ENCODE measurements at places on chromosomes 1 and 21.

DNA sequence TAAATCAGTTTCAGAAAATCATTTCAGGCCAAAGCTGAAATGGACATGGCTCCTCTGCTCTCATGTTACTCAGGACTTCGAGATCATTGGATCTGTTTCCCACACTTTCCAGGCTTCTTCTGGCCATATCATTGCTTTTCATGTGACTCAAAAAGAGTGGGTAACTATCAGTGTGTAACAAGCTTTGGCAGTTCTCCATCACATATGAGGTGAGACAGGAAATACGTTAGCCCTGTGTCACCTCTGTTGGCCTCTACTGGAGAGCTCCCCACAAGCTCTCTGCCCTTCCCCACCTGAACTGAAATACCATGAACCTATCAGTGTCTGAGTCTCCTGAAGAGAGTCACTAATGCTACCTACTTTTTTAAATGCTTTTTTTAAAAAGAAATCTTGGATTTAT lies 128.2 kb downstream of the LBR start:
- no peak for DNase-seq

DNA sequence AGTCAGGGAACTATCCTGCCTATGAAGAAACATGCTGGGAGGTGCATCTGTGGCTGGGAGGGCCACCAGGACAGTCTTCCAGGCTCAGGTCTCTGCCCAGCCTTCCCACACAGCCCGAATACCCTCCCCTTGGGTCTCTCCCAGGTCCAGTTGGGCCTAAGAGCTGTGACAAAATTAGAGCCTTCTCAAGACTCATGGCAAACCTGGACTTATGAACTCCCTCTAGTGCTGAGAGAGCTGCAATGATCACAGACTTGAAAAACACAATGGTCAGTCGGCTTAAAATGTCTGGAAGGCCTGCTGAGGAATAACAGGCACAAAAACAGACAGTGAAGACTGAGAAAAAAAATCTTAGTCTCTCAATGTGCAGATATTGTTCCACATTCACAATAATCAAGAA lies 325.1 kb downstream of the BRINP2 start:
- no peak for DNase-seq

DNA sequence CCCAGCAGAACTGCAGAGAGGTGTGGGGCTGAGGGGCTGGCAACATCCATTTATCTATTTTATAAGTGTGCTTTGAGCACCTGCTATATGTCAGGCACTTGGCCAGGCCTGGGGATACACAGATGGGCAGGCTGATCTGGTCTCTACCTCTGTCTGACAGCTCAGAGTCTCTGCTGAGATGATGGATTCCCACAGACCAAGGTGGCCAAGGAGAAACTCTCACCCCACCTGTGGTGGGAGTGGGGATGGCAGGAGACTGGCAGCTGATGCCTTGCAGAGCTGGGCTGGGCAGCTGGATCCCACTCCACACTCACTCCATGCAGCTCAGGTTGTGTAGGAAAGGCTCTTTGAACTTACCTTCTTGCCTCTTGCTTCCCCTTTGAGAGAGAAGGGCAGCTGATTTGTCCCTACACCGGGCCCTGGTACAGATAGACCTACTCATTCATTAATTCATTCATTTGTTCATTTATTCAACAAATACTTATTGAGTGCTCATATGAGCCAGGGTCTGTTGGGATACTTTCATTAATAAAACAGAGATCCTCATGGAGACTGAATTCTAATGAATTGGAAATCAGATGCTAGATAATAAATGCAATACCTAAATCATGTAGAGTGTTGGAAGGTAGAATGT lies 9.0 kb downstream of the ADORA1 start:
- no peak for DNase-seq

DNA sequence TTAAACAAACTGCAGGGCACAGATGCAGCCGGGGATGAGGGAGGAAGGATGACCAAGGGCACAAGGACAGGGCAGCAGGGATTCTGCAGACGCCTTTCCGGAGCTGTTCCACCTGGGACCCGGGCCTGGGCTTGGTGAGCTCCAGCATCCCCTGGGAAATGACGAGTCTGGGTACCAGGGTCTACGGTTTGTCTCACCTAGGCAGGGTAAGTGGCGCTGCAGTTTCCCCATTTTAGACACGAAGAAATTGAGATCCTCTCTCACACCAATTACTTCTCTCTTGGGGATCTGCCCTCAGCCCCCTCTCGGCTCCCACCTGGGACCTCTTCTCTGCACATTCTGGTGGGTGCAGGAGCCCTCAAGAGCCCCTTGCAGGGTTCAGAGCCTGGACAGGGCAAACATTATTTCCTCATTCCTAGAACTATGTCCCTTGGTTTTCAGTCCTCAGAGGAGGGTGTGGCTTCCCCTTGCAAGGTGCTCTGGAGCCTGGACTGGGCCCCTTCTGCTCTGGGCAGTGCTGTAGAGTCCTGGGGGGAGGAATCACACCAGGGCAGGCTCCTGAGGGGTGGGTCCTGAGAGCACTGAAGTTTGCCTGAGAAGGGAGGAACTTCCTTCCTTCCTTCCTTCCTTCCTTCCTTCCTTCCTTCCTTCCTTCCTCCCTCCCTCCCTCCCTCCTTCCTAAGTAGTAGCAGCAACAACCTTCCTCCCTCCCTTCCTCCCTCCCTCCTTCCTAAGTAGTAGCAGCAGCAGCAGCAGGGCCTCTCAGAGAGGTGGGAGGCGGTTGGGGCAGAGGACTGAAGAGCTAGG lies 16.0 kb downstream of the RAP1GAP start:
- no peak for DNase-seq

DNA sequence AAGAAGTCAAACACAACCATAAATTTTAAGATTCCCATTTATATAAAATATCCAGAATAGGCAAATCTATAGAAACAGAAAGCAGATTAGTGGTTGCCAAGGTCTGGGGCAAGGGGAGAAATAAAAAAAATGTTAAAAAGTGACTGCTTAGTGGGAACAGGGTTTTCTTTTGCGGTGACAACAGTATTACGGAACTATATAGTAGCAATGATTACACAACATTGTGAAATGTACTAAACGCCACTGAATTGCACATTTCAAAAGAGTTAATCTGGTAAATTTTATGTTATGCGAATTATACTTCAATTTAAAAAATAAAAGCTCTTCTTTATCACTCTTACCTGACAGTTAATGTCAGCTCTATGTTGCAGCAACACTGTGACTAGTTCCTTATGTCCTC lies 105.2 kb downstream of the ACBD6 start:
- DNase-seq: no peak

DNA sequence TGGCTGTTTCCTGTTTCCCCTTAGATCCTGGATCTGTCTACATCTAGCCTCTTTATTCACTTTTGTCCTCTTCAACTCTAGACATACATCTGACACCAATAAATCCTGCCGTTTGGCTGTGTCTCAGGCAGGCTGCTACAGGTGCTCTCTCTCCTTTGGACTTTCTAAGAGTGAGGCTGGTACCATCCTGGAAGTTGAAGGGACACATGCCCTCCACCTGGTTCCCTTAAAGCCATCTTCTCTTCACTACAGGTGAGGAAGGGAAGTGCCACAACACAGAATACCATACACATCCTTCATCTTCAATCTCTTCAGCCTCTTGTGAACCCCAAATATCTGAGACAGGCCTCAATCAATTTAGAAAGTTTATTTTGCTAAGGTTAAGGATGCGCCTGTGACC lies 137.9 kb downstream of the BACH1 start:
- DNase-seq: no peak

GRCh38 chr1:1599935-1600860 lies at the start of gene FNDC10:
Gene FNDC10 (minus strand): TSS chr1:1600135. CDS start chr1:1600015, 120 bp downstream.
- DNase-seq: no peak

DNA sequence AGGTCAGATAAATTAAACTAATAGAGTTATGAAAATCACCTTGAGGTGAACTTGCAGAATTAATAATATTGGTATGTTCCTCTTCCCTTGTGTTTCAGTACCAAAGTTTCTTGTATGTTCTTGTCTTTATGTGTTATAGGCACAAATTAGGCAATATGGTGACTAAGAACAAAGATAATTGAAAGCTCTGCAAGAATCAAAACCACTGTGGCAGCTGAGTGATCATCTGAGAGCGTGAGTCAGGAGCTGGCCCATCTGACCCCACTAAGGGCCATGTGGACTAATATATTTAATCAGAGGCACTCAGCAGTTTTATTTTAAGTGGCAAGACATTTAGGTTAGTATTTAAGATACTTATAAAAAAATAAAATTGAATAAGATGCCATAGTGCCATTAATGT lies 12.8 kb upstream of the CASQ2 start:
- DNase-seq: no peak

GRCh38 chr1:180270530-180271271 lies 40.6 kb downstream of the LHX4 start:
- no peak for DNase-seq

DNA sequence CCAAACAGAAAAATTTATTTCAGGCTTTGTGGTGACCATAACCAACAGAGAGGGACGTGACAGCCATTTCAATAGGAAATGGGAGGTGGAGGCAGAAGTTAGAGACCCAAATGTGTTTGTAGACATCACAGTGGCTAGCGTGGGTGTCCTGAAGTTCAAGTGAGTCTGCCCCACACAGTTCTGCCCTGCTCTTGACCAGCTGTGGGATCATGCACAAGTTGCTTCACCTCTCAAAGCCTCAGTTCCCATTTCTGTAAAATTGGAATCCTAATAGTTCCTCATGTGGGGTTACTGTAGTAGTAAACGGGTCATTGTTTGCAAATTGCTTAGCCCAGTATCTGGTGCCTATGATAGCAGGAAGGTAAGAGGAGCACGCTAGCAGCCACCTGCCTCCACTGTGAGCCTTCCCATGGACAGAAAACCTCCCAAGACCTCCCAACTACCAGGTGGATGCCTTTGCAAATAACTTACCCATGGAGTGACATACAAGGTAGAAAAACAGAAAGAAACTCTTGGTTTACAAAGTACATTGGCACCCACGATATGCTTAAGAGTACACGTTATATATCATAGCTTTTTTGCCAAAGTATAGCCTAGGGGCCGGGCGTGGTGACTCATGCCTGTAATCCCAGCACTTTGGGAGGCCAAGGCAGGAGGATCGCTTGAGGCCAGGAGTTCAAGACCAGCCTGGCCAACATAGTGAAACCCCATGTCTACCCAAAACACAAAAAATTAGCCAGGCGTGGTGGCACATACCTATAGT lies 29.1 kb downstream of the FHAD1 start:
- no peak for DNase-seq

GRCh38 chr21:46562964-46563607 lies 41.8 kb downstream of the S100B start:
- DNase-seq: no peak

DNA sequence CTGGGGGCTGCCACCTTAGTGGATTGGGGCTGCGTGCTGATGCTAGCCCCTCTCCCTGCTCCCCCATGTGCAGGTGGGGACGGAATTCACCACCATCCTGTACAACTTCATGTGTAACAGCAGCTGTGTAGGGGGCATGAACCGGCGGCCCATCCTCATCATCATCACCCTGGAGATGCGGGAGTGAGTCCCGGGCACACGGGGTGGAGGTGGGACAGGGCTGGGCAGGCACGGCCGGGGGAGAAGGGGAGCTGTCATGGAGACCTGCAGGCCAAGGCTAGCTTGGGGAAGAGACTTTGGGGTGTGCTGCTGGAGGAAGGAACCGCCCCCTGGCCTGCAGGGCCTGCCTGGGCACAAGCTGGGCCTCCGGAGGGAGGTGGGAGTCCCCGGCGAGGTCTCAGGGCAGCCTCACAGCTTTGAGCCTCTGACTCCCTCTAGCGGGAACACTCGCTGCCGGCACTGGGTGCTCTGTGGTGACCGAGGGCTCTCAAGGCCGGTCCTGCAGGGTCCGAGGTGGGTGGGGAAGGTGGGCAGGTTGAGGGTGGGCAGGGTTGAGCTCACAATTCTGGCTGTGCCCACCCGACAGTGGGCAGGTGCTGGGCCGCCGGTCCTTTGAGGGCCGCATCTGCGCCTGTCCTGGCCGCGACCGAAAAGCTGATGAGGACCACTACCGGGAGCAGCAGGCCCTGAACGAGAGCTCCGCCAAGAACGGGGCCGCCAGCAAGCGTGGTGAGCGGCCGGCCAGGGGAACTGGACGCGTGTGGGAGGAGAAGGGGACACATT lies 25.0 kb upstream of the CCDC27 start:
- no peak for DNase-seq

DNA sequence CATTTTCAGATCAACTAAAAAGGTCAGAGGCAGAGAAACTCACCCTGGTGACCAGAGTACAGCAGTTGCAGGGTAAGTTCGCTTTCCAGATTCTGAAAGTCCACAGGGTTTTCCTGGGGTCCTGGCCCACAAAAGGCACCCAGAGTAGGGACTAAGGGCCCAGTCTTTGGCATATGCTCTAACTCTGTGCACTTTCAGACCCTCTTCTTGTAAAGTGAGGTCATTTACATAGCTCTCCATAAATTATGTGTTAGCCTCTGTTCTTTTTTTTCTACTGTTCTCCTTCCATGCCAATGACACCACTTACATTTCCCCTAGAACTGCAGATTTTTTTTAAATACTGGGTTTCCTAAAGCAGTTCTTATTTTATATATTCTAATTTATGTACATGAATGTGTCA lies 6.3 kb downstream of the C1orf74 start:
- no peak for DNase-seq

DNA sequence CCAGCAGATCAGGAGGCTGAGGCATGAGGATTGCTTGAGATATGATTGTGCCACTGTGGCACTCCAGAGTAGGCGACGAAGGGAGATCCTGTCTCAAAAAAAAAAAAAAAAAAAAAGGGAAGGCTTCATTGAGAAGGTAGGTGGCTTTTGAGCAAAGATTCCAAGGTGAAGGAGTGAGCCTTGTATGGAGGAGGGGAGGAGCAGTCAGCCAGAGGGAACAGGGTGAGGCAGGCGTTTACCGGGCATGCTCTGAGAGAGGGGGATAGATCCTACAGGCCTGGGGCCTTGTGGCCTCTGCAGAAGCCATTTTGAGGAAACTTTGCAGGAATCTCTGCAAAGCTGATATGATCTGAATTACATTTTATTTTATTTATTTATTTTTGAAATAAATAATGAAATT lies 5.1 kb upstream of the HDAC1 start:
- no peak for DNase-seq

DNA sequence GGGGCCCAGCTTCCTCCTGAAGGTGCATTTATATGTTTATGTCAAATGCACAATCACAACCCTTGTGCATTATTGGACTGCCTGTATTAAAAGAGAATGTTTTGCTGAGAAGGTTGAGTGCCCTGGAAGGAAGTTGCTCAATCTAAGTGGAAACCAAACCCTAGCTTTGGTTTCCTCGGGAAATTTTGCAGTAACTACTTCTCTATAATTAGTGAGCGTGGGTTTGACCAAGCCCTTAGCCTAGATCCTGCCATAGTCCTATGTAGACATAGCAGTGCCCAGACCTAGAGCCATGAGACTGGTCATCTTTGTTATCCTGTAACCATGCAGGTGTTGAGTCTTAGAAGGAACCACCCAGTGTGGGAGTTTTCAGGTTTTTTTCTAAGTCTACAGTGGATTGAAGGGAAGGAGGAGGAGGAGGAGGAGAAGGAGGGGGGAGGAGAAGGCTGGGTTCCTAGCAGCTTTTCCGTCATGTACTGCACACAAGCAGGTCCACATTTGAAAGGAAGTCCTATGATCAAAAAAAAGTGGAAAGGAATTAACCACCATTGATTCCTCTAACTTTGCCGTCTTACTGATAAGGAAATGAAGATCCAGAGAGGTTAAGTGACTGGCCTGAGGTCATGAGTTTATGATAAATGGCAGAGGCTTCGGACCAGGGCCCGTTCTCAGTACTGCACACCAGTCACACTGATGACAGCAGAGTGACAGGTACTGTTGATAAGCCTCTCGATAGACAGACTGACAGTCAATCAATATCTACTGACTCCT lies 72.2 kb upstream of the LYST start:
- DNase-seq: no peak

Measured in HS-27A (cell line).